ENCODE measurements at places on chromosomes 12 and 14.

DNA sequence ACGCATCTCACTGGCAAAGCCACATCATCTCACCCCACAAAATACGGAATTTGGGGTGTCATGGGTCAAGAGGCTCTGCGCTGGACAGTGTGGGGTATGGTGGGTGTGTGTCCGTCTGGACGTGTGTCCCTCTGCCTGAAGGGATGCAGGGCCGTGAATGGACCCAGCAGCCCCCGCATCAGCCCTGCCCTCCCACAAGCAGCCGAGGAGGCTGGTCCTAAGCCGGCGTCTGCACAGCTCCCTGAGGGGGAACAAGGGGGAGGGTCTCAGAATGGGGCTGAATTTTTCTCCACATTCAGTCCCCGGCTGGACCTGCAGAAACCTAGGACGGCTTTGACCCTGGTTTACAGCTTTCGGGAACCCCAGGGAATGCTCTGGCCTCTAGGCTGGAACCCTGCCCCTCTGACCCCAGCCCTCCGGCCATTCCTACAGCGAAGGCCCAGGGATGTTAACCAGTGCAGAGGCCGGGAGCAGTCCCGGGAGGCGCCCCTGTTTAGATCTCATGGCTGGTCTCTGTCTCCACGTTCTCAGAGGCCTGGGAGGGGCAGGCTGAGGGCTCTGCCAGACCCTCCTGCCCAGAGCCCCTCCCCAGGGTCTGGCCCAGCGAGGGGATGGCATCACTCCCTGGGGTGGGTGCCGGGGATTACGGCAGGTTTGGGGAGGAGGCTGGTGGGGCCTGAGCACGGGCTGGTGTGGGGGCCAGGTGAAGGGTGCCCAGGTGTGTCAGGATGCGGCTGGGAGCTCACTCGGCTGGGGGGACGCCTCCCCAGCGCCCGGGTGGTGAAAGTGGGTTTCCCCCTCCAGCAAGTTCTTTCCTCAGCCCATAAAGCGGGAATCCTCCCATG lies 156.5 kb upstream of the C14orf180 start:
- no peak for DNase-seq

GRCh38 chr14:105659935-105660527 lies 133.6 kb downstream of the TMEM121 start:
- no peak for DNase-seq

- DNase-seq: no peak
Observed at GRCh38 chr14:62253171-62253570, 491.0 kb downstream of the SNAPC1 start.

- DNase-seq: no peak
Observed at GRCh38 chr12:132263061-132263360, 66.4 kb downstream of the GALNT9 start.

DNA sequence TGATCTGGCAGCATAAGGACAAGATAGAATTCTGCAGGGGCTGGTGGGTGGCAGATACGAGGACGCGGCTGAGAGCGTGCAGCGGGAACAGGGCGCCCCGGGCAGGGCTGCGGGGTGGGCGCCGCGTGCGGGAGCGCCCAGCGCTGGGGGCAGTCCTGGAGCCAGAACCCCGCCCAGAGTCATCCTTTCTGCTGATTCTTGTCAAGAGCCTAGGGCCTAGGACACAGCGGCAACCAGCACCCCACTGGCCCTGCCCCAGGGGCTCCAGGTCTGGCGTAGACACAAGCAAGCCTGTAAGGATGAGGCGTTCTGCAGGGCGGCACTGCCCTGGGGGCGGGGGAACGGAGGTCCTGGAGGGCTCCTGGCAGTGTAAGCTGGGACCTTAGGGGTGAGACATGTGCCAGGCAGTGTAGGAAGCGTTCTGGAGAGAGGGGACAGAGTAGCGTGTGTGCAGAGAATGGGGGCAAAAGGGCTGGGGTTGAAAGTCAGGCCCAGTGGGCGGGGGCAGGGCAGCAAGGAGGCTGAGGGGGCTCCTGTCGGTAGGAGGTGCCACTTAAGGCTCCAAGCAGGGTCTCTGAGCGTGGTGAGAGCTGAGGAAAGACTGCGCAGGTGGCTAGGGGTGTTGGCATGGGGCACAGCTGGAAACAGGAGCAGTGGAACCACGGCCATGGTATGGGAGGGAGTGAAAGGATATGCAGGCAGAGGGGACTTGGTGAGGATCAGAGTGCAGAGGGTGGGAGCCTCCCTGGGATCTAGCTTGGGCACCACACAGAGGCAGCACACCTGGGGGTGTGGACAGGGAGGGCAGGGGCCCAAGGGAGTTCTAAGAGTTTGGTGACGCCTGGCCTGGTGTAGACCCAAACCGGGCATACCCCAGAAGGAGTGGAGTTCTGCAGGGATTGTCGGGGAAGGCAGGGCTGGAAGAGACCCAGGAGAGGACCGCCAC lies 845 bp upstream of the AHNAK2 start:
- no peak for DNase-seq

DNA sequence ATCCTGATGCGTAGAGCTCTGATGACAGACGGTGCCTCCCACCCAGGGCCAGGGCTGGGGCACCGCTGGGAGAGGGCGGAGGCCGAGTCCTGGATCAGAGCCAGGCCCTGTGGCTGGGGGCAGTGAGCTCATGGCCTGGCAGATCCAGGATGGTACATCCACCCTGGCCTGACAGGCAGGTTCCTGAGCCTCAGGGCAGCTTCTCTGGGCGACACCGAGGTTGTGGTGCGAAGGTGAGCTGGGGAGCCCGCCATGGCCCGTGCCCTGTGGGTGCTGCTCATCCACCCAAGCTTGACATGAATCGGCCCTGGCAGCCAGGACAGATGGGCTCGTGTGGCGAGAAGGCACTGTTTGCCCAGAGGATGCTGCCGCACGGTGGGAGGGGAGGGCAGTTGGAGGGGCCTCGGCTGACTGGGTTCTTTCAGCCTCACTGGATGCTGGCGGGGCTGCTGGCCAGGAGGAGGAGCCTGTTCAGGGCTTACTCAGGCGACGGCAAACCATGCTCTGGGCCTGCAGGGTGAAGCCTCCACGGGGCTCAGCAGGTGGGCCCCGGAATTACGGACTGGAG lies 16.6 kb downstream of the LRTM2 start:
- no peak for DNase-seq

GRCh38 chr12:72276181-72276805 lies 4.1 kb downstream of the TRHDE start:
- DNase-seq: no peak

- DNase-seq: no peak
Observed at GRCh38 chr12:70364695-70365397, 1.2 kb upstream of the KCNMB4 start.

DNA sequence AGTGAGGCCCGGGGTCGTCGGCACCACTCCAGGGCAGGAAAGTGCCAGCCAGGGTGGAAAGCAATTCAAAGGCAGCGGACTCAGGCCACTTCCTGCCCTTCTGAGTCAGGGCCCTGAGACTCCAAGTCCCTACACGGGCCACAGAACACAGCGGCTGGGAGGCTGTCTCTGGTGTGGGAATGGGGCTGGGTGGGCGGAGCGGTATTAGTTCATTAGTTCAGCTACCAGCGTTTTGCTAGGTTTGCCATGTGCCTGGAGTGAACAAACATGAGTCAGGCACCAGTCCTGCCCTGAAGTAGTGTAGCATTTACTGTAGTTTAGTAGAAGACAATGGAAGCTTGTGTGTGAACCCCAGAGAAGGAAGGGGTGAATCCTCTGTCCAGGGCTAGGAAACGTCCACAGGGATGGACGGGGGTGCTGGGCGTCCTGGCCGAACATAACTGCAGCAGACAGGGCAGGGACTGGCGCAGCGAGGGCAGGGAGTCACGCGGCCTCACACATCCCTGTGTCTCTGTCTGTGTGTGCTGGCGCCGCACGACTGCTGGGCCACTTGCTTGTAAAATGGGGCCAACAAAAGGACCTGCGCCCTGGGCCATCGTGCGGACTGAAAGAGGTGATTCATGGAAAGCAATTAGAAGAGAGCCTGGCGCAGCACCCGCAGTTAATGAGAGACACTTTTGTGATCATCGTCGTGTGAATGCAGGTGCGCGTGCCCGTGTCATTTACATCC lies 186.4 kb upstream of the PRMT8 start:
- DNase-seq: peak; percentile 89

DNA sequence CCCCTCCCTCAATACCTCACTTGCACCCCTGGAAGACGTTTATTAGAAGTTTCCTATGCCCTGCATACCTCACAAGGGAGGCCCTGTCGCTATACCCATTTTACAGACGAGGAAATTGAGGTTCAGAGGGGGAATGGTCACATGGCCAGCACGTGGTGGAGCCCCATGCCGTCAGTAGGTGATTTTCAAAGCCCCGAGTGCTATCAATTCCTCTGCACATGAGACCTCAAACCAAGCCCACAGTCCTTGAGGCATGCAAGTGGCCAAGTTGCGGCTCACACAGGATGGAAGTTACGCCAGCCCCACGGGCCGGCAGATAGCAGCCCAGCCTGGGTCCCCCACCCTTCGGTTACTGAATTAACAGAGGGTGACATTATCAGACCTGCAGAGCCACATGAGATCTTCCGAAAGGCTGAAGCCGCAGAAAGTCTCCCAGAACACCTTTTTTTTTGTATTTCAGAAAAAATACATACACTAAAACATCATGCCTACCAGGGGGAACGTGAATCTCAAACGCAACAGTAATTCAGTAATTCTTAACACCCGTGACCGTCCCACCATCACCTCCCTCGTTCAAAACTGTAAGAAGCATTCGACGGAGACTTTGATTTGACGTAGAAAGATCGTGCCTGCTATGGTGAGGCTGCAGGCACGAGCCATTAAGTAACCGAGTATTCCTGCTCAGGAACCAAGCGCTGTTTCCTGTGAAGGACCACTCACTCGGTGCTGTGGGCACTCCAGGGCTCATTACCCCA lies 129.0 kb downstream of the RFLNA start:
- DNase-seq: no peak
